ENCODE measurements at places on chromosomes 2 and 18. TPM values are rescaled to one million over a fixed set of nuclear protein-coding genes. Genes with fewer than 3 reads are reported as not detected.

RND3 gene
- total RNA-seq = 606 TPM

NPHP1 gene
- total RNA-seq = 6.9 TPM

CD302 gene
- total RNA-seq = 6.1 TPM

NT5DC4 gene
- not detected for total RNA-seq

IL36A gene
- not detected for total RNA-seq
